Activated CD4-positive, alpha-beta T cell treated with anti-CD3 and anti-CD28 coated beads, Interleukin-2, amount 10 ng/mL, durations not matched to agents 7 days and 5 days (primary cell): ENCODE measurements at places on chromosomes 1 and 21. TPM values are rescaled to one million over a fixed set of nuclear protein-coding genes. Genes with fewer than 3 reads are reported as not detected.

DNA sequence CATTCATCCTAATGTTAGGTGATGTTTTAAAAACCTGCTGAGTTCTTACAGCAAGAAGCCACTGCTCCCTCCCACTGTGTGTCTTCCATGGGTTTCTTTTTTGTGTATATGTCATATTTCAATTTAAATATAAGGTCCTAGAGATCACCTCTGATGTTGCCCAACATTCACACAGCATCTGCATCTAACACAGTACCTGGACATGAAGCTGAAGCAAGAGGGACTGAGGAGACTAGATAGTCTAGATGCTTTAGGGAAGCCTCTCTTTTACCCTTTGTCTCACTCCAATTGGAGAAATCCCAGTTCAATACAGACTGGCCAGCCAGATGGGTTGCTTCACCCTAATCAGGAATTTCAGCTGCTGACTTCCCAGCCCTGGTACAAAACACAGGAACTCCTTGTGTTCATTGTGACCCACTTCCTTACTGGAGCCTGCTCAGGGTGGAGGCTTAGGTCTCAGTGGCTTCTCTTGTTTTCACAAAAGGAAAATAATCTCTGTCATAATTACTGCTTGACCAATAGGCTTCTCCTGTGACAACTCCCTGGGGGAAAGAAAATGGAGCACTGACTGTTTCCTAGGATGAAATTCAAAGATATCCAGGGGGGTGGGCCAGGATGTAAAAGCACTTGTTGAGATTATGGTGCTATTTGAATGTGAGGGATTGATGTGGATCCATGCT is 17.3 kb downstream of the BTG2 start:
- DNase-seq: no peak

DNA sequence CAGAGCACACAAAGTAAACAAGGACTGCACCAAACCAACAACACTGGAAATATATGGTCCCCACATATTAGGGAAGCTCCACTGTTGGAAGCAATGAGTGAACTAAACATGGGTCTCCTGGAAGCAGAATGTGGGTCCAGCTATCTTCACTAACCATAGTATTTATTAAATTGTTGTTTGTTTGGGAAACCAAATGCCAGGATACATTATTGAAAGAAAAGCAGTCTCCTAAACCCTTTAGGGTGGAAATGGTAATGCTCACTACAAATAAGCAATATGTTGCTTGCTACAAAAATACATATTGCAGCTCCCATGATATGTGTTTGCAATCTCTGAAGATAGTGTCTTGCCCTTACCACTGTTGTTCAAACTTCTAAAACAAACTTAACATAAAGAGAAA is 2.2 kb downstream of the NEGR1 start:
- no peak for DNase-seq

DNA sequence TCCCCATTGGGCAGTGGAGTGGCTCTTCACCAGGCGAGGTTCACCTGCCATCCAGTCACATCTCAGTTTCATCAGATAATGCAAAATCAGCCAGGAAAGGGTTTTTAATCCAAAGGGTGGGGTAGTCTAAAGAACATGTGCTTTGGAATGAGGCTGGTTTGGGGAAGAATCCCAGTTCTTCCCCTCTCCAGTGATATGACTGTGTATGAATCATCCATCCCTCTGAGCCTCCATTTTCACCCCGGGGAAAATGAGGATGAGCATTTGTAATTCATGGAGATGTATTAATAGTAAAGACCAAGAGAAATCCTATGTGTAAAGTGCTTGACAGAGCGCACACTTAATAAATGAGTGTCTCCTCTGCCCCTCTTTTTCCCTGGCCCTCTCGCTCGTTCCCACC is 215.1 kb upstream of the FGGY start:
- DNase-seq: no peak

DNA sequence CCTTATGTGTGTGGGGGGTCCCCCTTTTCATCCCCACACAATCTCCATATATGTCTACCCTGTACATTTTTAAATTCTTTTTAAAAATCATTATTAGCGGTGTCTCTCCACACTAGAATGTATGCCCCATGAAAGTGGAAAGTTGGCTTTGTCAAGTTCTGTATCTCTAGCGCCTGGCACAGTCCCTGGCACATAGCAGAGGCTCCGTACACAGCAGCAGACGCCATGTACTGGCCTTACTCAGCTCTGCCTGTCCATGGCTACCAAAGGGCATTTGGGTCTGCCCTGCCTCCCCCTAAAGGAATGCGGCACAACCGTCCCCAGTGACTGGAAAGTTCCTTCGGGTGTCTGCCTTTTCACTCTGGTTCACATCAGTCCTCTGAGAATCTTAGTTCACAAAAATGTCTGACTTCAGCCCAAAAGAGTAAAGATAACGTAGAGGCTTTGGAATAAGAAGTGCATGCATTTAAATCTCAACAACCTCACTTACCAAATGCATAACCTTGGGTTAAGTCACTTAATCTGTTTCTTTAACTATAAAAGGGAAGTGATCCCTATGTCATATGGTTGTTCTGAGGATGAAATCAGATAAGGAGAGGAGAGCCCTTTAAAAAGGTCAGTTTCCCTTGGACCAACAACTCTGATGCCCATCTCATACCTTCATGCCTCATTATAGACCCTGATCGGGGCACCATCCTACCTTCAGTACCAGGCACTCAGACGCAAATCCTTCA is 61.1 kb downstream of the CD46 start:
- DNase-seq: no peak

DNA sequence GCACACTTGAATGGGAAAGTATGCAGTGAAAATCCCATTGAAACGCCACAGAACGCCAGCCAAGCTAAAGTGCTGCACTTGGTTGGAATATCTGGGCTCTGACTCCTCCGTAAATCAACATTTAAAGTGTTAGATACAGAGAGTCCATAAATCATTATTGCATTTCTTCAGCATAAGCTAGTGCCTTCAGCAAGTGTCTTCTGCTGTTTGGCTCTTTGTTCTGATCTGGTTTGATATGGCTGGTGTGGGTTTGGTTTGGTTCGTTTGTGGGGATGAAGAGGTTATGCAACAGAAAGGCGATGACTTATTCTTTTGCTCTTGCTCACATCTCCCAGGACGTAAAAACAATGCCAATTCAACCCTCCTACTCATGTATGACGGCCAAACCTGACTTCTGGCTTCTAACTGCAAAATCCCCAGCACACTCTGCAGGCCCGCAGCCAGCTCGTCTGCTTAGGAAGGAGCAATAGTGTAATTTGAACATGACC is 121.8 kb upstream of the ERG start:
- DNase-seq: no peak

DNA sequence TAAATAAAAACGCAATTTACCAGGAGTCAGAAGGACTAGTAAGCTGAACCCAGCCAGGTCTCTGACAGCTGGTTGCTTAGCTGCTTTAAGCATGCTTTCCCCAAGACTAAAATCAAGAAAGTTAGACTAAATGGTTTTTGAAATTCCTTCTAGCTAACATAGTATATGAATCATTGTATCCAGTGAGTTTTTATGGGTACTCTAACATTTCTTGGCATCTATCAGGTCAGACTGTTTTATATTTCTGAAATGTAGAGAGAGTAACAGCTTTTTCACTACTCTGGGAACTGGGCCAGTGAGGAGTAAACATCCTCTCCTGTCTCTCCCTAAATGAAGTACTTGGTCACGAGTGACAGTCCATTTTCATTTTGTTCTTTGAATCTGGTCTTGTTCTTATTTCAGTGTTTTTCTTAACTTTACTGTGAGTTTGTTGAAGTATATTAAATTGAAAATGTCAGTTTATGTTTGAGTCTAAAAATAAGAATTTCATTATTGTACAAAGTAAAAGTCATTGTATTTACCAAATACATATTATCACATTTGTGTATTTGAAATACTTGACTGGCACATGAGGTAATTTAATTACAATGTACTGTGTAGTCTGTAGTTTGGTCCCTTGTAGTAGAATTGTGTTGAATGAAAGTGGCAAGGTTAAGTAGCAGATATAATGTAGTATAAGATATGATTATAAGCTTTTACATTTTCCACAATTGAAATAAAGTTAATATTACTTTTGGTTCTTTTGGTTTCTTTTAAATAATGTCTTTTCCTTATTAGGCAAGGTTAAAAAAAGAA is 47.6 kb downstream of the PKN2 start:
- DNase-seq: no peak

GRCh38 chr1:7584157-7584556 is 186.9 kb upstream of the VAMP3 start:
- no peak for DNase-seq

AGBL4 gene
- total RNA-seq: not detected

- DNase-seq: no peak
Observed at GRCh38 chr21:39555911-39556590, 56.7 kb upstream of the B3GALT5 start.

SYT11 gene
- total RNA-seq: 15.5 TPM

DNA sequence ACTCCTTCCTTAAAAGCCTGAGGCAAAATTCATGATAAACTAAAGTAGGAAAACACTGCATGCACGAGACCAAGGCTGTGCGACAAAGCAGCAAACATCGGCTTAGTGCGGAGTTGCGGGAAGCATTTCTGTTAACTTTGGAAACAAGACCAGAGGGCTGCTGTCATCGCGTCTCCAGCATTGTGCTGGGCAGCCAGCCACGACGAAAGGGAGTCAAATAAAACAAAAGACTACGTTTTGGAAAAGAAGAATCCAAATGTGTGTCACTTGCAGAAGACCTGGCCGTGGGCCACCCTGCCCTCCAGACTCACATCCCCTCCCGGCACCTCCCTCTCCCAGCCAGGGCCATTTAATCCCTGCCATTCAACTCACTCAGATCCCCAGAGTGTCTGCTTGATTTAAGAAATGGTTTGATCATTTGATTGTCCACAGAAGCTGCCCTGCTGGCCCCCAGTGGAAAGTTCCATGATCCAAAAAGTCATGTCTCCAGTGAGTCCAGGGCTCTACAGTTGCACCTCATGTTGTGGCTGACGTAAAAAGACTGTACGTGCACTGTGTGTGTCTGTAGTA is 2.4 kb upstream of the KRTAP10-11 start:
- no peak for DNase-seq

DNA sequence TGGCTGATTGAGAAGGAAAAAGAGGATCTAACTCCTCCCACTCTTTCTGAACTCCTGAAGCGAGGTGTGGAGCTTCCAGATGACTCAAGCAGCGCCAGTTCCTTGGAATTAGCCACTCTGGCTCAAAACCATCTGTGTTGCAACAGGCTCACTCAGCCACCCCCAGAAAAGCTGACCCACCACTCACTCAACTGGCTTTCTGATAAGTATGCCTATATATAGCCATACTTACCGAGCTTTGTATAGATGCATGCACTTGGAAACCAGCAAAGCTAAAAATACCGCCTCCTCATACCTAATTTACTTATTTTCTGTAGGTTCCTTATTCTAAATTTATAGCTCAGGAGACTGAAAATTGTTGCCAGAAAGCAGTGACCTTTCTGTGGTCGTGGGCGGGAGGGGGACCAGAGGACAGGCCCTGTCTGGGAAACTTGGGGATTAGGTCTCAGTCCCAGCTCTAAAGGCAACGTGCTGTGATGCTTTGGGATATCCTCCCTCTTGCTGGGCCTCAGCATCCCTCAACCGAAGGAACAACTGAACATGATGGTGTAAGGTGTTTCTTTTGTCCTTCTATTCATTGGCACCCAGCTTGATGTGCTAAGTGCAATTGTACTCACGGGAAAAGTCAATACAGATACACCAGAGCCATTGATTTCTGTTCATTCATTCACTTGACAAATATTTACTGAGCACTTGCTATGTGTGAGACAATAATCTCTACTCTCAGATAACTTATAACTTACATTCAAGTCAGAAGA is 65.7 kb downstream of the NENF start:
- no peak for DNase-seq

GRCh38 chr1:151130987-151131586 is 15.3 kb downstream of the SEMA6C start:
- peak; percentile 82 for DNase-seq

DNA sequence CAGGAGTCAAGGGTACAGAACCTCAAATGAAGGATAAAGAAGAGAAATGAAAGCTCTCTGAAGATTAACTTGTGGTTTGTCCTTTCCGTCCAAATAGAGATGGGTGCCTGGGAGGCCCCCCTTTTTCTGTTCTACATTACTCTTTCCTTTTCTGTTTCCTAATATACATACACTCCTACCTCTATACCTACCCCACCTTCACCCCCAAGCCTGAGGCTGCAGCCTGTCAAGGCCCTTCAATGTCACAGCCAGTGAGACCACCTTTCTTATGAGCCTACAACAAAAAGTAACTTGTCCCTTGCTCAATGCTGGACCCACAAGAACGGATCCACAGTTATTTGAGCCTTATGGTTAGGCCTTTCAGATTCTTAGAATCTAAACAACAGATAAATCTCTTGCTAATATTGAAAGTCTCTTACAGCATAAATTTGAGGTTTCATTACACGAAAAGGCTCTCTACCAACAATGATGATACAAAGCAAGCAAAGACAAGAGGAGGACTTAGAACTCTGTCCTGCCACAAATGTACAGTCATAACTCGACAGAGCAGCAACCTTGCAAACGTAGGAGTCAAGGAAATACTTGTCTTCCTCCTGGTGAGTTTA is 4.1 kb upstream of the TRAF3IP3 start:
- peak; percentile 44 for DNase-seq

- DNase-seq: no peak
Observed at GRCh38 chr1:34268311-34268954, 91.7 kb downstream of the C1orf94 start.

DNA sequence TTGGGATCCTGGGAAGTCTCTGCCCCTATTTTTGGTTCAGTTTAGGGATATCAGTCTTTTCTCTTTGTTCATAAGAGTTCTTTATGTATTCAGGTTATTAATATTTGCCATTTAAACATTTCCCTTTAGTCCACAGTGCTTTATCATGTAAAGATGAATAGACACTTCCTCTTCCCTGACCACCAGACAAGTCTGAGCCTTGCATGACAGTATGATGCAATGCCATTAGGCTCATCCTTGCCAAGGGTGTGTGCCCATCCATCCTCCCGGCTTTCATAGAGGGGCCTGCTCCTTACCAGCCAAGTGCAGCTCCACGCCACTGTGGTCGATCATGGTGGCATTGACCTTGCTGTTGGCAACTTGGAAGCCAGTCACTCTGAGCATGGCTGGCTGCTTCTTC is 52.1 kb downstream of the ZSCAN20 start:
- no peak for DNase-seq

DNA sequence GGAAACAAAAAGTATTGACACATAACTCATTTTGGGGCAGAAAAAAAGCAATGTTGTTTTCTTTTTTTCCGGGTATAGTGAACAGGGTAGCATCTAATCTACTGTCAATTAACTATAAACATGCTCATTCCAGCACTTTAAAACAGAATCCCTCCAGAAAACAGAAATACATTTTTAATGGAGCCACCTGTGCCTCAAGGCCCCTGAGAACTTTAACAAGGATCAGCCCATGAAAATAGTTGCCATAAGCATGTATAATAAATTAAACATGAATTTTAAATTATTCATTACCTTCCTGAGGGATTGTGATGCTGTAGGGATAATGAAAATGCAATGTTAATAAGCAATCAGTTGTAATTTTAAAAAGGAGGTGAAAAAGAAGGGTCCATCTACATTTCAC is 101.4 kb upstream of the IVNS1ABP start:
- no peak for DNase-seq

GRCh38 chr1:48803474-48803873 is 26.8 kb upstream of the BEND5 start:
- no peak for DNase-seq
